ENCODE measurements at places on chromosomes 1 and 21. TPM values are rescaled to one million over a fixed set of nuclear protein-coding genes. Genes with fewer than 3 reads are reported as not detected.

Gene MSH4
- total RNA-seq: 0.79 TPM

- no peaks in the 10 kb centered on the region for H3K4me1 ChIP-seq
- H3K36me3 ChIP-seq: peaks cover 62% of the 10 kb centered on the region
- no peak overlapping the region for H3K27ac ChIP-seq
Measured at GRCh38 chr21:42547001-42547905, 33.6 kb downstream of the SLC37A1 start.

Gene CD53
- 18.4 TPM for total RNA-seq

DNA sequence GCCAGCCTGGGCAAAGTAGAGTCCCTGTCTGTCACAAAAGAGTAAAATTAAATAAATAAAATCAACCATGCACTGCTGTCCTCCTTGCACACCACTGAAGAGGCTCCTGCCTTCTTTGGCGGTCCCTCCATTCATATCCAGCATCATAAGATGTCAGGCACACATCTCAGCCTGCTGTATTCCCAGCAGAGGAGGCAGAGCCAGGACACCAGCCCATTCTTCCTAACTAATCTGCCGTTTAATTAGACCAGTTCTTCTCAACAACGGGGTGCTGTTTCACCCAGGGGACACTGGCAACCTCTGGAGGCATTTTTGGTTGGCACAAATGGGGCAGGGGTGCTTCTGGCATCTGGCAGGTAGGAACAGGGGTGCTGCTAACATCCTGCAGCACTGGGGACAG is 119.7 kb downstream of the ETS2 start:
- H3K4me3 ChIP-seq: no peak overlapping the region
- no peaks in the 10 kb centered on the region for H3K27me3 ChIP-seq
- peak overlapping the region; percentile 33 for H3K27ac ChIP-seq

Gene SRSF4
- total RNA-seq: 36.6 TPM

Gene DIO1
- 0.11 TPM for total RNA-seq

DNA sequence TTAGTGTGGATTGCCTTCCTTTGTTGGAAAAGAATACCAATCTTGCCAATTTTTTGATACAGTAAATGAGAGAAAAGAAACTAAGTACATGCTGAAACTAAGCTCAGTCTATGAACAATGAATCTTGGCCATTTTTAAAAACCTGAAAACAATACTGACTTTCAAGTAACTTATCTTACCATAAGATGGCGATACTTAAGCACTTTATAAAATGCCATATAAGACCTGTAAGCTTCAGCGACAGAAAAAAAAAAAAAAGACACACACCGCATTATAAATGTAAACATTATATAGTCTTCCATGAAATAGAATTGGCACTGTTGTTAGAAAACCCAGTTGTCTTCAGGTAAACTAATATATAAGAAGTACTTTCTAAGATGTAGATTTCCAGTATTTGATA is 3.0 kb downstream of the OLFM3 start:
- no peak overlapping the region for H3K27ac ChIP-seq
- H3K36me3 ChIP-seq: no peaks in the 10 kb centered on the region
- no peak overlapping the region for H3K4me3 ChIP-seq

- no peak for DNase-seq
- no peak overlapping the region for H3K4me3 ChIP-seq
- H3K27ac ChIP-seq: no peak overlapping the region
- no peaks in the 10 kb centered on the region for H3K4me1 ChIP-seq
- no peaks in the 10 kb centered on the region for H3K36me3 ChIP-seq
Measured at GRCh38 chr21:32114419-32115035, 164.3 kb downstream of the MIS18A start.

- no peaks in the 10 kb centered on the region for H3K27me3 ChIP-seq
- no peak overlapping the region for H3K4me3 ChIP-seq
- no peak overlapping the region for H3K27ac ChIP-seq
- no peaks in the 10 kb centered on the region for H3K4me1 ChIP-seq
Measured at GRCh38 chr1:107897438-107898345, 67.3 kb downstream of the VAV3 start.

Gene LRRIQ3
- 1.9 TPM for total RNA-seq

DNA sequence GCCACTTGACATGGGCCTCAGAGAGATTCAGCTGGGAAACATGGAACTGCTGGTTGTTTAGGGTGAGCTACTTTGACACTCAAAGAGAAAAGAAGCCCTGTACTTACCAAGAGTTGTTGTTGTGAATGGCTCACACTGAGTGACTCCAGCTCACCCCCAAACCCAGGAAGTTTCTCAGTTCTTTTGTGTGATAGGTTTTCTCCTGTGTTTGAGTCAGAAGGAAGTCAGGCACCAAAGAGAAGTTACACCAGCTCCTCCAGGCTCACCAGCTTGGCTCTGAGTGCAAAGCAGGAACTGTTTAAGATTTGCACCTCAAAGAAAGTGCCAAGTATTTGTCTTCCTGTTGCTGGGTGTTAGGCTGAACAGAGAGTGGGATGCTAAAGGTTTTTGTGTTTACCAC is 111.2 kb upstream of the PROX1 start:
- H3K4me3 ChIP-seq: no peak overlapping the region
- DNase-seq: no peak
- H3K27me3 ChIP-seq: no peaks in the 10 kb centered on the region
- no peaks in the 10 kb centered on the region for H3K36me3 ChIP-seq
- H3K27ac ChIP-seq: no peak overlapping the region
- no peaks in the 10 kb centered on the region for H3K4me1 ChIP-seq

Gene SDC3
- total RNA-seq: 120 TPM

- H3K27me3 ChIP-seq: no peaks in the 10 kb centered on the region
- no peak for DNase-seq
- H3K27ac ChIP-seq: no peak overlapping the region
- H3K36me3 ChIP-seq: peaks cover 3% of the 10 kb centered on the region
- no peak overlapping the region for H3K4me3 ChIP-seq
Measured at GRCh38 chr1:145953861-145954260, 4.0 kb downstream of the LIX1L start.

Gene KCTD3
- total RNA-seq: 56.0 TPM

DNA sequence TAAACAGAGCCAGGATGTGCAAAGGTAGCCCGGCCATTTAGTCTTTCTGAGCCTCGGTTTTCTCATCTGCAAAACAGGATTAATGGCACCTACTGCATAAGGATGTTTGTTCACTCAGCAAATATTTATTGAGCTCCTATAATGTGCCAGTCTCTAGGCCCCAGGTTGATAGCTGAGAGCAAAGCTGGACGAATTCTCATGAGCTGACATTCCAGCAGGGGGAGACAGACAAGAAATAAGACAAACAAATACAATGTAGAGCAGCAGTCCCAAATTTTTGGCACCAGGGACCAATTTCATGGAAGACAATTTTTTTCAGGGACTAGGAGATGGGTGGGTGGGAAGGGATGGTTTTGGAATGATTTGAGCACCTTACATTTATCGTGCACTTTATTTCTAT is 74.3 kb upstream of the PAX7 start:
- no peak overlapping the region for H3K4me3 ChIP-seq
- peaks cover 9% of the 10 kb centered on the region for H3K27me3 ChIP-seq
- H3K36me3 ChIP-seq: no peaks in the 10 kb centered on the region
- no peak overlapping the region for H3K27ac ChIP-seq

DNA sequence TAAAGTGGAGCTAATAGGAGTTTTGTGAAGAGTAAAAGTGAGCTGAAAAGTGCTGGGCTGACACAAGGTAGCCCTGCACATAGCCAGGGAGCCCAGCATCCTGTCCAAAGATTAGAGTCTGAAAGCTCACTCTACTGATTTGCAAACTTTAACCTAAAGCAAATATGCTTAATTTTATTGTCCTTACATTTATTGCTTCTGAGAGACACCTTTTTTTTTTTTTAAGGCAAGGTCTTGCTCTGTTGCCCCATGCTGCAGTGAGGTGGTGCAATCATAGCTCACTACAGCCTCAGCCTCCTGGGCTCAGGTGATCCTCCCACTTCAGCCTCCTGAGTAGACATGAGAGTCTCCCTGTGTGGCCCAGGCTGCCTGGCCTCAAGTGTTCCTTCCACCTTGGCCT is 16.5 kb downstream of the MGST3 start:
- no peaks in the 10 kb centered on the region for H3K27me3 ChIP-seq
- no peak overlapping the region for H3K4me3 ChIP-seq
- DNase-seq: no peak
- H3K36me3 ChIP-seq: peaks cover 5% of the 10 kb centered on the region
- no peak overlapping the region for H3K27ac ChIP-seq

Gene SPRR2G
- total RNA-seq: not detected

DNA sequence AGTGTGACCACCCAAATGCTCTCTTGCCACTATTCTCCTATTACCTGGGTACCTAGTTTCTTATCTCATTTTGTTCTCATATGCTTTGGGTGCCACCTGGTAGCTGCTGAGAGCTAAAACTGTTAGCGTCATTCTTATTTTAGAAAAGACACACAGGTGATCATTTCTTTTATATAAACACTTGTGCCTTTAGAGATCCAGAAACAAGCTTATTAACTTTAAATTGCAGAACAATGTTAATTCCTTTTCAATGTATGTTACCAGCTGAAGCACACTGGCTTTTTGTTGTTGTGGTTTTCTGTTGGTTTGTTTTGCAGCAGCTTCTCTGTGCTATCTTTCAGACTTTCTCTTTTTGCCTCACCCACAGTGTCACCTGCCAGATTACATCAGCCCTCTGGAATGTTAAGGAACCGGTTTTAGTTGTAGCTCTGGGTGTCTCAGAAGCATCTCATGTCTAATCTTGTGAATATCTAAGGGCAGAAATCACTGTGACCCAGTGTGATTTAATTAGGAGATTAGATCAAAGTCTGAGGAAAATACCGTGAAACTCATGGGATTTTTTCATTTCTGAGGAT is 43.4 kb upstream of the SLC19A2 start:
- no peaks in the 10 kb centered on the region for H3K36me3 ChIP-seq
- DNase-seq: no peak
- no peaks in the 10 kb centered on the region for H3K4me1 ChIP-seq
- no peak overlapping the region for H3K27ac ChIP-seq
- H3K27me3 ChIP-seq: no peaks in the 10 kb centered on the region

- no peaks in the 10 kb centered on the region for H3K36me3 ChIP-seq
- no peak for DNase-seq
- H3K4me3 ChIP-seq: no peak overlapping the region
- no peak overlapping the region for H3K27ac ChIP-seq
Measured at GRCh38 chr1:170356585-170356984, 175.4 kb upstream of the GORAB start.

- H3K4me1 ChIP-seq: no peaks in the 10 kb centered on the region
- H3K36me3 ChIP-seq: no peaks in the 10 kb centered on the region
- no peak overlapping the region for H3K27ac ChIP-seq
- H3K27me3 ChIP-seq: no peaks in the 10 kb centered on the region
Measured at GRCh38 chr1:101742509-101742908, 254.2 kb downstream of the OLFM3 start.

DNA sequence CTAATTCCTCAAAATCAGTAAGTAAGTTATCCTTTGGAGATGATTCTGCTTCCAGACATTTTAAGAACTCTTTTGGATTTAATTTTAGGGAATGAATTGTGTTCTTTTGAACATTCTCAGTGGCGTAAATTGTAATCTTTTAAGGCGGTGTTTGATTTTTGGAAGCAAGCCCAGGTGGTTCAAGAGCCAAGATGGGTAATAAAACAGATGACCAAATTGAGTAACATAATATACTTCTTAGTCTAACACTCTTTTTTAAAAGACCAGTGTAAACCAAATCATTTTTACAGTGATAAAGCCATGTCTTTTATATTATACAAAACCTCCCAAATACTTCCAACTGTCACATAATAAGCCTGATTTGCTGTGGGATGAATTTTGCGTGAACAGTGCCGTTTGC is 133.8 kb downstream of the LRRC40 start:
- H3K36me3 ChIP-seq: no peaks in the 10 kb centered on the region
- no peaks in the 10 kb centered on the region for H3K4me1 ChIP-seq
- no peaks in the 10 kb centered on the region for H3K27me3 ChIP-seq
- DNase-seq: no peak
- H3K4me3 ChIP-seq: no peak overlapping the region
- no peak overlapping the region for H3K27ac ChIP-seq

GRCh38 chr1:3534803-3535637 is 76.3 kb downstream of the MEGF6 start:
- no peak for DNase-seq
- H3K4me3 ChIP-seq: no peak overlapping the region
- H3K27me3 ChIP-seq: peaks cover 7% of the 10 kb centered on the region
- H3K36me3 ChIP-seq: no peaks in the 10 kb centered on the region

DNA sequence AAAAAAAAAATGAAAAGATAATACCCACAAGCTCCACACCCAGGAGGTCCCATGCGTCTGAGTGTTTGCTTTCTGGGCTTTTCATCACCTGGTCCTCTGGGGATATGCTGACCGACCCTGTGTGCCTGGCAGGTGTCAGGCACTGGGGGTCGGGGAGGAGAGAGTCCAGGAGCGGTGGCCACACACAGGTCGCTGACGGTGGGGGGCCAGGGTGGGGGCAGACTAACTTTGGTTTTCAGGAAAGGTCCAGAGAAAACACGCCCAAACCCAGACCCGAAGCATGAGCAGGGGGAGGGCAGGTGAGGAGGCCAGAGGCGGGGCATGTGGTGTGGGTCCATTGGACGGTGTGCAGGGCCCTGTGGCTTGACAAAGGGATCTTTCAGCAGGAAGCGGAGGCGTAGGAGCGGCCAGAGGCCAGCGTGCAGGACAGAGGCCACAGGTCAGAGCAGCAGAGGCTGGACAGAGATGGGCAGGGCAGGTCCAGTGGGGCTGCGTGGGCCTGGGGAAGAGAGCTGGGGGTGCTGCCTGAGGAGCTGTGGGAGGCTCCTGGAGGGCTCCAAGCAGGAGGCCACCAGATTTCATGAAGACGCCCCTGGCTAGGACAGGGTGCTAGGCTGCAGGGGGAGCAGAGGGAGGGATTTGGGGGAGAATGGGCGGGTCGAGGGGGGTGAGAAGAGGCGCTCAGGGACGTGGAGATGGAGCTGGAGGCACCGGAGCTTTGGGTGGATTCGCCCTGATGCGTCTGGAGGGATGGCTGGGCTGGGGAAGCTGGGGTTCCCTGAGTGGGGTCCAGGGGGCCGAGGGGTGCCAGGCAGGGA is 15.8 kb downstream of the RNF223 start:
- DNase-seq: no peak
- H3K4me1 ChIP-seq: peaks cover 35% of the 10 kb centered on the region
- no peak overlapping the region for H3K4me3 ChIP-seq
- H3K27ac ChIP-seq: no peak overlapping the region
- peaks cover 48% of the 10 kb centered on the region for H3K27me3 ChIP-seq
- H3K36me3 ChIP-seq: peaks cover 32% of the 10 kb centered on the region

DNA sequence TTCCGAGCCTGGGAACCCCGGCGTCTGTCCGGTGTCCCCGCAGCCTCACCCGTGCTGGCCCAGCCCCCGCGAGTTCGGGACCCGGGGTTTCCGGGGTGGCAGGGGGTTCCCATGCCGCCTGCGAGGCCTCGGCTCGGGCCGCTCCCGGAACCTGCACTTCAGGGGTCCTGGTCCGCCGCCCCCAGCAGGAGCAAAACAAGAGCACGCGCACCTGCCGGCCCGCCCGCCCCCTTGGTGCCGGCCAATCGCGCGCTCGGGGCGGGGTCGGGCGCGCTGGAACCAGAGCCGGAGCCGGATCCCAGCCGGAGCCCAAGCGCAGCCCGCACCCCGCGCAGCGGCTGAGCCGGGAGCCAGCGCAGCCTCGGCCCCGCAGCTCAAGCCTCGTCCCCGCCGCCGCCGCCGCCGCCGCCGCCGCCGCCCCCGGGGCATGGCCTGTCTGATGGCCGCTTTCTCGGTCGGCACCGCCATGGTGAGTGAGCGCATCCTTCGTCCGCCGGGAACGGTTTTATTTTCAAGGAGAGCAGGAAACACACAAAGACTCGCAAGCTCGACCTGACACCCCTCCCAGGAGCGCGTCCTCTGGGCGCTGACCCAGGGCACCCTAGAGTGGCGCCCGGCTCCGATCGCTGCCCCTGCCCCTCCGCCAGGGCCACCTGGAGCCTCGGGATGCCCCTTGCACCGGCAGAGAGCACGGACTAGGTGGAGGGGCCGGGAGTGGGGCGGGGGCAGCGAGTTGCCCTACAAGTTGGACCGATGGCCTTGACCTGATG is at the start of gene ABCG1:
Gene ABCG1 (plus strand): TSS at position 305 of the 770 bp plus-strand sequence. CDS start 123 bp downstream, at position 428.
- H3K4me1 ChIP-seq: peaks cover 37% of the 10 kb centered on the region
- peak within 1 kb of the TSS; percentile 58 for H3K27ac ChIP-seq
- DNase-seq: no peak
